ENCODE measurements at places on chromosomes 2 and 18.

DNA sequence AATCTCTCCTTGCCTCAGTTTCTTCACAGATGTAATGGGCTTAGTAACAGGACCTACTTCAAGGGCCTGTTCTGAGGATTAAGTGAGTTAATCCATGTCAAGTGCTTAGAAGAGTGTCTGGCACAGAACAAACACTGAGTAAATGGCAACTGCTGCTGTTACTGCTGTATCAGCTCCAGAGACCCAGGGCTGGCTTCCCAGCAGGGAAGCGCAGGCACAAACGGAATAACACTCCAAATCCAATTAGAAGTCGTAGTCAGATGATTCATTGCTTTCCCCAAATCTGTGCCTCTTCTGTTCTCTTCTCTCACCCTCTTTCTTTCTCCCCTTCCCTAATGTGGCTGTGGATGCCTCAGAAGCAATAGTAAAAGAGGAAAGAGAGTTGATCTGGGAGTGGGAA lies 101.1 kb upstream of the FZD7 start:
- DNase-seq = no peak

DNA sequence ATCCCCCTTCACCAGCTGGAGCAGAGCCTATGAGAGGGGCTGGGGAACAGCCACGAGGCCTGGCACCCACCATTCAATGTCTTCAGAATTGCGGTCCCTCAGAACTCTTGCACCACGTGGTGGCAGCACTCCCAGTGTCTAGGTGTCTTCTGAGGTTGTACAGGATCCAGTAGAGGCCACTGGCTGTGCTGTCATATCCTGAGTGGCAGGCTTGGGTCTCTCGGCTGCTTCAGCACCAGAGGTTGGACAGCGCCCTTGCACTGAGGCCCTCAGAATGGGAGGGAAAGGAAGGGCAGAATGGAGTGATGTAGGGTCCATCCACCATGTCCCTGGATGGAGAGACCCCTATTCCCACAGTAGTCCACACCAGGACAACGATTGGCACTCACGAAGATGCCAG lies 112.0 kb upstream of the TEKT4 start:
- no peak for DNase-seq

DNA sequence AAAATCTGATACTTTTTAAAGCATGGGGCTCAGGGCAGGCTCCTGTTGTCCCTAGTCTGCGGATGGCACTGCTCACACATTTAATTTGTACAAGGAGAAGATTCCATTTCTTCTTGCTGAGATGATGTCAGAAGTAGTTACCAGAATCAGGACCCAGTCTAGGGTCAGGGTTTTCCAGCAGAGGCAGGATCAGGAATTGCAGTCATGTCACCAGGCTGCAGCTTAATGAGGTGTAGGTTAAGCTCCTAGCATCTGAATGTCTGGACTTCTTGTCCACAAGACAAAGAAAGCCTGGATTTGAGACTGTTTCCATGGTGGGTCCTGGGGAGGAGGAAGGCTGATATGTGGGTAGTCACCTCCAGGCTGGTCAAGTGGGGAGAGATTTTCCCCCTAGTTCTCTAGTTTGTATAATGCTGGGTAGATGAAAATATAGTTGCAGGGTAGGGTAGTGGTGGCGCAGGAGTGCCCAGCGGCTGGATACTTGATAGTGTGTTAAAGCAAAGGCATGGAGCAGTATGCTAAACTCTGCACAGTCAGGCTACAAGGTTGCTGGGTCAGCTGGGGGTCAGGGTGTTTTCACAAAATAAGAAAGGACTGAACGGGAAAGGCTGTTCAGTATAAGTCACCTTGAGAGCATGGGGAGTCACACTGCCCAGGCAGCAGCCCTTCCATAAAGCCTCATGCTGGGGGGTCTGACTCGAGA lies 148.4 kb downstream of the PRKCE start:
- no peak for DNase-seq

GRCh38 chr2:223314811-223315210 lies 262.8 kb downstream of the KCNE4 start:
- DNase-seq = no peak

DNA sequence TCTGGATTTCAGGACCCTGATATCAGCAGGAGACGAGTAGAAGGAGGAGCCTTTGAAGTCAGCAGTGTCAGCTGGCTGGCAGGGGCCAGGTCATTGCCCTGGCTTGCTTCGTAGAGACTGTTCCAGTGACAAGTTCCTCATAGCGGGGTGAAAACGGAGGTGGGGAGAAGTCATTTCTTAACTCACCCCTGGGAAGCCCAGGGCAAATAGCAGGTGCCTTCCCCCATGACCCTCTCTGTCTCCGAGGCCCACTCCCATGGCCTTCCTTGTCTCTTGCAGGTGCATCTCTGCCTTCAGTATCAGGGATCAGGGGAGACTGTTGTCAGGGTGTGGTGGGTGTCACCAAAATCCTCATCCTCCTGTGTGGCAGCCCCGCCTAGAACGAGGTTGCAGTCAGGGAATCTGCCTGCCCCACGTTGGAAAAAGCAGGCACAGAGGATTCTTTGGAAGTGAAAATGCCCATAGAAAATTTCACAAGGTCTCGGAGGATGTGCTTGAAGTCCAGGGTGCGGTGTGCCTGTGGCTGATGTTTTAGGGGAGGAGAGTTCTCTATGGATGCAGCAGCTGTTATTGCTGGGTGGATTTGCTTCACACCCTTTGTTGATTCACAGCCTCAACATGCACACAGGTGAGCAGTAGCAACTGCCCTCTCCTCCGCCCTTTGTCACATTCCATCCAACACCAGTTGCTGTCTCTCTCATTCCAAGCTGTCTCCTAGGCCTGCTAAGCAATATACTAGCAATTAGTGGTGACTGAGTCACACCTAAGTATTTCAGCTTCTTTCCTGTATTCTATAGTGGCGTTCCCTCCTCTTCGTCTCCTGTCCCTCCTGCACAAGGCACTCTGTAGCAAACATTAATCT lies 142.6 kb upstream of the FHL2 start:
- no peak for DNase-seq

GRCh38 chr2:237886685-237887481 lies 27.5 kb downstream of the RAMP1 start:
- no peak for DNase-seq

- DNase-seq = no peak
These were observed 225.4 kb upstream of the ID2 start for GRCh38 chr2:8456151-8457091.

- DNase-seq = no peak
These were observed 28.4 kb upstream of the KLHL14 start for GRCh38 chr18:32801228-32801627.

DNA sequence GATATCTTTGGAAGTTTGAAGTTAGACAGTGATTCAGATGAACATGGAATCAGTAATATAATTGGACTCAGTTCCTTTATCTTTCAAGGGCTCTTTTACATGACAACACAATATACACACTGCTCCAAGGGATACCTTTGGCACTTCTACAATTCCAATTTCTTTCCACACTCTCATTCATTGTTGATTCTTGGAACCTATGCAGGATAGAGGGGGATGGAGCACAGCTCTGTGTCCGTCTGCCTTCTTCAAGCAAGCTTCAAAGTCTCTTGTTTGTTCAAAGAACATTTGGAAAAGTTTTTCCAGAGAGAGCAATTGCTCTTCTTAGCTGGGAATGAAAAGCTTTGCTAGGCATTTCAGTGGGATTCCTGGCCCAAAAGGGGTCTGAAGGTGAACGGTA lies 276.2 kb upstream of the ZEB2 start:
- DNase-seq = no peak

GRCh38 chr2:127737892-127738291 lies 36.6 kb downstream of the SFT2D3 start:
- DNase-seq = no peak

- DNase-seq = no peak
These were observed 856.2 kb upstream of the NRXN1 start for GRCh38 chr2:51888120-51888519.

GRCh38 chr18:49762191-49763077 lies 50.9 kb downstream of the ACAA2 start:
- no peak for DNase-seq

DNA sequence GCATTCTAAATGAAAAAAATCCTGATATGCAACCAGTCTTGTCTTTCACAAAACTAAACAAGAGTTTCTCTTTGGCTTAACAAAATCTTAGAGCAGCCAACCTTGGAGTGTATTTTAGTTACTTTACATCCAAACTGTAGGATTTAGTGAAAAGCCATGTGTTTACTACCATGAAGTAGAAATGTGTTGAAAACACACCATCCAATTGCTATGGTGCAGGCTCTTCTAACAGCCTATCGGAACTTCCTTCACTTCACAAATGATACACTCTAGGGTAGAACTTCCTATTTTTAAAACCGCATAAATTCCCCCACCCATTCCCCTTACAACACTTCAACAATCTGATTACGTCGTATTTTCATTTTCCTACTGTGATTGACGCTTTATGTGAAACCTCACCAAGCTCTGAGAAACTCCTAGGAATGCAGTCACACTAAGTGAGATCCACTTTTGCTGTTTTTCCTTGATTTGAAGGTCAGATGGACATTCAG lies 74.4 kb upstream of the MAP4K4 start:
- no peak for DNase-seq

- DNase-seq = no peak
These were observed 7.5 kb upstream of the RNF144A start for GRCh38 chr2:6909431-6910385.

Measured in NCI-H2081 (cell line).